ENCODE measurements at places on chromosomes 1 and 21.

- no peak for DNase-seq
These were observed 2.2 kb upstream of the FRRS1 start for GRCh38 chr1:99768524-99769245.

DNA sequence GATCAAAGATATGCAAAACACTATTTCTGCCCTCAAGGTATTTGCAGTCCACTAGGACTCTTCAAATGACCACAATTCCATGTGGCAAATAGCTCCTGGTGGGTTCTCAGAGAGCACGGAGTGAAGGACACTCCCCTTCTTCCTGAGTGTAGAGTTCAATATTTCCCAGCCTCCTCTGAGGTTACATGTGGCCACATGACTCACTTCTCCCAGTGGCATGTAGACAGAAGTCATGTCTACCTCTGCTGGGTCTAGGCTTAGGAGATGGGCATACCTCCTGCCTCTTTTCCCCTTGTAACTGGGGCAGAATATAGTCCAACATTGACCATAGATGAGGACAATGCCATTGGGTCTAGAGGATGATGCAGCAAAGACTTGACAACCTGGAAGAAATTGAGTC lies 191.4 kb downstream of the MIS18A start:
- no peak for DNase-seq

GRCh38 chr21:36522219-36522808 lies 42.4 kb upstream of the CLDN14 start:
- DNase-seq, result no peak

GRCh38 chr1:180889325-180889724 lies 23.4 kb upstream of the KIAA1614 start:
- DNase-seq, result no peak

DNA sequence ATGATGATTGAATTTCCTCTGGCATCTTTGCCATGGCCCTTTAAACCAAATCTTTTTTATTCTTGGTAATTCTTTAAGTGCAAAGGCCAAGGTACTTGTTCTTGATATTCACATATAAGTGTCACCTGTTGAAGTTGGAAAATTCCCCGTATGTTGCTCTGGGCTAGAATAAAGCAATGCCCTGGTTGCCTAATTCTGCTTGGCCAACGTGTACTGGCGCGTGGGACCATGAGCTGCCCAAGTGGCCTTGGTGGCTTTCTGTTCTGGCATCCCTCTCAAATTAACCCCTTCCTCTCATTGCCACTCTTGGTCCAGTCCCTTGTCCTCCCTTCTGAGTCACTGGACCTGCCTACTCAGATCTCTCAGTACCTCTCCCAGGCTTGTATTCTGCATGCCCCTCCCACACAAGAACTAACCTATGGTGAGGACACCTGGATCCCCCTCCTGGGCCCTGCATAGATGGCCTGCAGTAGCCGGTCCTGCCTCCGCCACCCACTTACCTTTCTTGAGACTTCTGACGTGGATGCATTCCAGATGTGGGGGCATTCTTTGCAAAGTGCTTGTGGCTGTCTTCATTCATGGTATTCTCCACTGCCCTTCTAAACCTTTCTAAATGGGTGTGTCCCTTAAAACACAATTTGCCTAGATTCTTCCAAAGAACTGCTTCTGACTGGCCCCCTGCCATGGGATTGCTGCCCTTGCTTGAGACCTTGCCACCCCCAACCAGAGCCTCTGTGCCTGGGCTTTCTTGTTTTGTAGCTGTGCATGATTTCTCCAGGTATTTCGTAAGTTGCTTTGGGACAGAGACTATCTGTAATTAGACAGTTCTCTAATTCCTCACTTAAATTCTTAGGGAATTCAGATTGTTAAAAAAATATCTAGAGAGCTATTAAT lies 152.4 kb downstream of the GALNT2 start:
- no peak for DNase-seq

DNA sequence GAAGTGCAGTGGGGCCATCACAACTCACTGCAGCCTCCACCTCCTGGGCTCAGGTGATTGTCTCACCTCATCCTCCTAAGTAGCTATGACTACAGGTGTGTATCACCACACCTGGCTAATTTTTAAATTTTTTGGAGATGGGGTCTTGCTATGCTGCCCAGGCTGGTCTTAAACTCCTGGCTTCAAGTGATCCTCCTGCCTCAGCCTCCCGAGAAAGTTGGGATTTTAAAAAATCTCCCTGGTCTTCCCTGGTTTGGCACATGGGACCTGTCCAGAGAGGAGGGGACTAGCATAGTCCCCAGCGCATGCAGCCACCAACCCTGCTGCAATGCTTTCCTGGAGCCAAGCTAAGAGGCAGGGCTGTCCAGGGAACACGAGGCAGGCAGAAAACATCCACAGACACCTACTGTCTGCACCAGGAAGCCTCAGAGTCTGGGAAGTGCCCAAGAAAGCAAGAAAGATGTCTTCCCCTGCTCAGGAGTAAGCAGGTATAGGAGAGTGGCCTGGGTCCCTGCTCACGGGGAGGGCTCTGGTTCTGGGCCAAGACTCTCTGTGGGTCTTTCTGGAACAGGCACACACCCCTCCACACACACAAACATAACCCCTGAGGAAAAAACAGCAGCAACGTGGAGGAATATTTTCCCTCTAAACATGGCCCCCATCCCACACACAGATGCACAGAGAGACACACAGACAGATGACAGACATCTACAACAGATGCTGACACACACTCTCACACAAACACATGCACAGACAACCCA lies 30.8 kb downstream of the ECE1 start:
- no peak for DNase-seq

- no peak for DNase-seq
These were observed 848.6 kb downstream of the LTN1 start for GRCh38 chr21:28144089-28144488.

DNA sequence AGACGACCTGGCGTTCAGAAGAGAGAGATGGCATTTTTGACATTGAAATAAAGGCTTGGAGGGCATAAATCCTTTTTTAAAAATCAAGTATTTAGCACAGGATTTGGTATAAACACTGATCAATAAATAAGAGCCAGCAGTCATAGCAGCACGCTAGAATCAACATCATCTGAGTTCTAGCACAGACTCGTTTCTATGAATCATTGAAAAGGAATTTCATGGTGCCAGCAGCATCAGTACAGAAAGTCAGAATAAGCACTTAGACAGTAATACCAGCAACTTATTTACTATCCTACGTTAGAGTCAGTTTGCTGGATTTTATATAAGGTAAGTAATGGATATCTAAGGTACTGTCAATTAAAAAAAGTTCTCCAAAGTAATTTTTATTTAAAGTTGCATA lies 119.3 kb downstream of the HLCS start:
- no peak for DNase-seq

DNA sequence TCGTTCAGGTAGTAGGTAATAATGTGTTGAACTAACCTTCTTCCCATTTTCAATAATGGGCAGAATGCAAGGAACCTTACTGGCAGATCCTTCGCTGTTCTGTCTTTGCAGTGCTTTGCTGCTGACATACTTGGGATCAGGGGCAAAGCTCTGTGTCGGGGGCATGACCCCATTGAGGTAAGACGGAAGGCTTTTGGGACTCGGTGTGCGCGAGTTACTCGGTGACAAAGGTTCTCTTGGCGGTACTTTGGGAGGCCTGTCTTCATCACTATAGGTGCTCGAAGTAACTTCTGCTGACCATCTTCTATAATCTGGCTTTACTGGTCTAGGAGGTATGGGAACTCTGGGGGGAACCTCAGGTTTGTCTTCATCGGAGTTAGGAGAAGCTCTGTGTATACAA lies 12.7 kb downstream of the ERRFI1 start:
- DNase-seq, result no peak

- DNase-seq, result no peak
These were observed 4.2 kb downstream of the GPR25 start for GRCh38 chr1:200877010-200877409.
